ENCODE measurements at places on chromosomes 5 and 9.

GRCh38 chr9:108664309-108665255 lies 191.2 kb downstream of the ACTL7B start:
- no peak for DNase-seq

- DNase-seq = no peak
Measured at GRCh38 chr9:133347515-133347984, 381 bp downstream of the MED22 start.

DNA sequence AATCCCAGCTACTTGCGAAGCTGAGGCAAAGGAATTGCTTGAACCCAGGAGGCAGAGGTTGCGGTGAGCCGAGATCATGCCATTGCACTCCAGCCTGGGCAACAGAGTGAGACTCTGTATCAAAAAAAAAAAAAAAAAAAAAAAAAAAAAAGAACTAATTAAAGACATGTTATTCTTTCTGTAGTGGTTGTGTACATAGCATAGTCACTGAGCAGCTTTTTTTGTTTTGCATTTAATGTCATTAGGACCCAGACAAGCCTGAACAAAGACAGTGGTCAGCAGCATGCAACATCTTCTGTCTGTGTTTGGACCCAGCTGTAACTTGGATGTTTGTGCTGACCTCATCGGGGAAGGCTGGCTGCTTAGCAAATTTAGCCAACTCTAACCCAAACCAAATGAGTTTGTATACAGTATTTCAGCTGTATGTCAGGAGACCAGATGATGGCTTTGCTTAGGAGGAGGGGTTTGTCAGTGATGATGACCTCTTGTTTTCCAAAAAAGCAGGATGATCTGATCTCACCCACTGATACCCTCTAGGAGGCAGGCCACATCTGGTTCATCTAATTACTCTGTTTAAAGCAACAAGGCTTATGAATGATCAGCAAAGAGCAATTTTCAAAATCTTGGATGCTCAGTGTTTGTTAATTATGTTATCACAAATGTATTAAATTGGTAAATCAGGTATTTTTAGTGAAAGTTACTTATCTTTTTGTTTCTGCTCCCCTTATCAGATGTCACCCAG lies 39.5 kb downstream of the SNCAIP start:
- no peak for DNase-seq

DNA sequence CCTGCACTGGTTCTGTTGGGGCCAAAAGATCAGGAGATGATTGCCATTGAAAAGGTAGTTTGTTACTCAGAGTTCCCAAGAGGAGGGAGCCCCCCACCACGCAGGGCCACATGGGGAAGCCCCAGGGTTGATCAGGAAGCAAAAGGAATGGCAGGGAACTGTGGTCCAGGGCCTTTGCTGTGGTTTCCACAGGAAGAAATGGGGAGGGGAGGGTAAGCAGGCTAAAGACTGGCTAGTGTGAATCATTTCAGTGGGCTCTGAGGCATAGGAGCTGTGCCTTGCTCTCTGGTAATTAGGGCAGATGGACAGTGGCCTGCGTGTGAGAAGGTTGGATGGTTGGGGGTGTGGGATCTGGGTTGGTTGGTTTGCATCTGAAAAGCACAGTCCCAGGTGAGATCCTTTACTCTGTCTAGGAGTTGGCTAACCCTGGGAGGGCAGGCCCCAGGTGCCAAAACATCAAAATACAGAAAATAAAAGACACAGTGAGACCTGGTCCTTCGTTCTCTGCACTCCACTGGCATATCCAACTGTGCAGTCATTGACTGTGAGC lies 66.1 kb downstream of the PTPDC1 start:
- no peak for DNase-seq

DNA sequence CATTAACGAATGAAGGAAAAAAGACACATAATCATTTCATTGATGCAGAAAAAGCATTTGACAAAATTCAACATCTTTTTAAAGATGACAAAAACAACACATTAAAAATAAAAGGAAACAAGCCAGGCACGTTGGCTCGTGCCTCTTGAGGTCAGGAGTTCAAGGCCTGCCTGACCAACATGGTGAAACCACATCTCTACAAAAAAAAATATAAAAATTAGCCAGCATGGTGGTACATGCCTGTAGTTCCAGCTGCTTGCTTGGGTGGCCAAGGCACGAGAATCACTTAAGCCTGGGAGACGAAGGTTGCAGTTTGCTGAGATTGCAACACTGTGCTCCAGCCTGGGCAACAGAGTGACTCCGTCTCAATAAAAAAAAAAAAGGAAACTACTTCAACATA lies 77.0 kb downstream of the ERCC6L2 start:
- no peak for DNase-seq

- no peak for DNase-seq
Measured at GRCh38 chr9:89225991-89226471, 47.4 kb upstream of the SHC3 start.
